A549 (cell line): ENCODE measurements at places on chromosomes 5 and 9.

DNA sequence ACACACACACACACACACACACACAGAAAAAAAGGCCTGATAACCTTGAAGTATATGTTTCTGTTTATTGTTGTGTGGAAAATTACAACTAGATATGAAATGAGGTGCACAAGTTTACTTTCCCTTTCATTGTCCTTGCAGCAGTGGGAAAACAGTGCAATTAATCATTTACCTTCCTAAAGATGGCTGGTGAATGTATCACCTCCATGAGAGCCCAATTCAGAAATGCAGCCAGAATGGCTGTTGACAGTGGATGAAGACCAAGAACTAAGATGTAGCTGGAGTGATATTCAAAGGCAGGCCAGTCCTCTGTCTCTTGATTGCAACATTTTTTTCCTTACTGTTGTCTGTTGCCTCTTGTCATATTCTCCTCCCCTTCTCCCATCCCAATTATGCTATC lies 49.6 kb upstream of the EIF4EBP3 start:
- DNase-seq: peak; percentile 27

DNA sequence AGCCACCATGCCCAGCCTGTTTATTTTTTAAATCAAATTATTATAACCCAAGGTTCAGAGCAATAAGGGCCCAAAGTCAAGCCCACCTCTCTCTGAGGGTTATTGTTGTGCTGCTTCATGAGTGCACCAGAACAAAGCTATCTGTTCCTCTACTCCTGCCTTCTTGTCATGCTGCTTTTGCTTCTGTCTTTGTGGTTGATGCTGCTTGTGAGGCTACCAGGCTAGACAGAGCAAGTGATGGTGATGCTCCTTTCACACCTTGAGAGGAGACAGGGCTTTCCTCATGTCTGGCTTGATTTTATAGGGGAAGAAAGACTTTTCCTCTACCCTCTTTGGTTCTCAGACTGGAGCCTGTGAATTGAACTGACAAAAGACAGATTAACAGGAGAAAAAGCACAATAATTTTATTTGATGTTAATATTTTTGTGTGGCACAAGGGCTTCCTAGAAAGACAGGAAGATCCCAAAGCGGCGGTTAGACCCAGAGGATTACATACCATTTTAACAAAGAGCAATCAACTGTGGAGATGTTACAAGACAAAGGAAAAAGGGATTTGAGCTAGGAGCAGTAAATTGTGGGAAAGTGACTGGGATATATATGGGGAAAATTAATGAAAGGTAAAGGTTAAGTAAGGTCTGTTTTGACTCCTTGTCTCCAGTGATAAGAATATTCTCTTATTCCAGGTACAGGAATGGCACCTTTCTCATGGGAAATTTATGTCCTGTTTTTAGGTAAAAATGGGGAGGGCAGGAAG lies 4.4 kb upstream of the CD180 start:
- DNase-seq: no peak

GRCh38 chr5:94693043-94693822 lies 74.8 kb downstream of the SLF1 start:
- DNase-seq: peak; percentile 47

DNA sequence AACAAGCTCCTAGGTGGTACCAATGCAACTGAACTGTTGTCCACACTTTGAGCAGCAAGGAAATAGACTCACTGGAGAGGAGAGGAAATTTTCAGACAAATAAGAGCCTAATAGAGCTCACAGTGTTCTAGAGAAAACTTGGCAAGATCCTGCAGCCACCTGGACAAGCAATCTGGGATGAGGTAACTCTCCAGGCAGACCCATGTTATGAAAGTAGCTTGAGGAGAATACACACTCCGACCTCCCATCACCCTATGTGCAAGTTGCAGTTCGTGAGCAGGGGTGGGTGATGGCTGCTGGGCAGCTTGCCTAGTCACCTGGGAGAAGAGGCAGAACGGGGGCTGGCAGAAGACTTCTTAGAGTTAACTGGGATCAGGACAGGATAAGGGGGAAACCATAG lies 102.2 kb downstream of the KLF4 start:
- no peak for DNase-seq

DNA sequence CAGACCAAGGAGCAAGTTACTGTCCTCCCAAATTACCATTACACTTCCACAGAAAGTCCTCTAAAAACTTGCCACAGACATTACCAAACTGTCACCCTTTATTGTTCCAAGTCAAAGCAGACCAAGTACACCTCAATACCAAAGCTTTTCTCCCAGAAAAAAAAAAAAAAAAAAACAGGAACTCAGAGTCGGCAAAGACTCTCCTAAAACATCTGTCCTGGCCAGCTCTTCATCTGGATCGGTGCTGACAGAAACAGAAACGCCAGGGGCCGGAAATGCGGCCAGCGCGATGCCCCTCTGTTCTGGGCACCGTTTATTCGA lies 718 bp downstream of the DEPDC1B start:
- no peak for DNase-seq

DNA sequence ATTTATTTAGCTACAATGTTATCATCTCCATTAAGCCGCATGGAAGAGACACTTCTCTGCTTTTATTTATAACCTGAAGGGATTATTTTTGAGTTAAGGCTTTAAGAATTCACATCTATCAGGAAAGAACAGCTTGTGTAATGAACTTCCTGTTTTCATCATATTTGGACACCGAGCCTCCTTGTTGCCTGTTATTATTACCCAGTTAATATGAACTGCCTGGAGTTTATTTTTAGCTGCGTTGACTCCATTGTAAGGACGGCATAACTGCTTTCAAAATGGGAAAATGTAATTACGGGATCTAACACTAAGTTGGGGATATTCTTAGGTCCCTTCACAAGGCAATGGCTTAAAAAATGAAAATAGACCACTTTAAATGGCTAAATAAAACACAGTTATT lies 89.0 kb upstream of the NR4A3 start:
- DNase-seq: no peak

GRCh38 chr9:132997591-132997990 lies 19.1 kb downstream of the GFI1B start:
- DNase-seq: no peak

- DNase-seq: peak; percentile 90
Observed at GRCh38 chr9:131635285-131635684, 90.0 kb downstream of the PRRT1B start.

DNA sequence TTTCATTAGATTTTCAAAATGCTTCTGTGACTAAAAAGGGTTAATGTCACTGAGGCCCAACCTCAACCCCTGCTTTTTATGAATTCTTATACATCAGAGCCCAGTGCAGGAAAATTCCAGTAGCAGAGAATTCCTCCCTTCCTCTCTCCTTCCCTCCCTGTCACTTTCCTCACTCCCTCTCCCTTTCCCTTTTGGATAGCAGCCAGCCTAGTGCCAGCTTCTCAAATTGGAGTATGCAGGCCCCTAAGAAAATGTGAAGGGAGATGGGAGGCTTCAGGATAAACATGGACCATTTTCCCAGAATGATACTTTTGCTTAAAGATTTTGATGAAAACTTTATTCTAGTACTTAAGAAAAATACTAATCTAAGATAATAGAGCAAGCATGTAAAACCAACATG lies 507.4 kb downstream of the KDM4C start:
- no peak for DNase-seq

GRCh38 chr9:124030969-124031451 lies 19.4 kb downstream of the LHX2 start:
- no peak for DNase-seq

- peak; percentile 36 for DNase-seq
Observed at GRCh38 chr9:122029898-122030297, 63.2 kb downstream of the TTLL11 start.

GRCh38 chr5:402615-403359 lies 40.2 kb upstream of the EXOC3 start:
- DNase-seq: no peak

GRCh38 chr5:50814556-50814955 lies 148.1 kb downstream of the PARP8 start:
- no peak for DNase-seq

GRCh38 chr9:13296972-13297371 lies 17.5 kb upstream of the MPDZ start:
- no peak for DNase-seq

DNA sequence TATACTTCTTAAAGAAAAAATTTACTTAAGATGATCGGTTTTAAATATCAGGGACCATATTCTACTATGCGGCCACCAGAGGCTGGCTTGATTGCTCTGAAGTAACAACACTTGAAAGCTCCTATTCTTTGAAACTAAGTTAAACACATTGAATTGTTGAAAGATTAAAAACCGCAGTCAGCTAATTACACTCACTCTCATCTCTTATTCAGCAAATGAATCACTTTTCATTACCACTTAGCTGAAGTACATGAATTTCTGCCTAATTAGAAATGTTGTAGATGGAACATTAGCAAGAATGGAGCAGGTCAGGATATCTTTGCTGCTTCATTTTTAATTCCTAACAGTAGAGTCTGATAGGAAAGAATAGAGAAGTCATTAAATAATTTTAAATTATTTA lies 42.3 kb downstream of the LSM11 start:
- DNase-seq: no peak

GRCh38 chr5:19928562-19929421 lies 59.2 kb downstream of the CDH18 start:
- DNase-seq: peak; percentile 28

DNA sequence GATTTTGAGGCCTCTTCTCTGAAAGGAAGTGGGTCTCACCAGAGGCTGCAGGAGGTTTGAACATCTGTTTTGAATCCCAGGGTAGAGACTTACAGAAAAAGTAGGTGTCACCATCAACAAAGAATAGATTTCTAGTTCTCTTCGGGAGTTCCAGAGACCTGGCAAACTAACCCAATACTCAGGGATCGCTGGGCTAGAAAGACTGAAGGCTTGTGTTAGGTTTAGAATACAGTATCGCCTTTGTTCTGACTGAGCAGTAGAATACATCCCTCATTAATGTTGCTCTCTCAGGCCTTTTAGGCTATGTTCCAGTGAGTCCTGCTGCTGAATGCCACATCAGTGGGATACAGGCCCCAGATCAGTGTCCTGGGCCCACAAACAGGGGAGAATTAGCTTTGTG lies 27.2 kb downstream of the RUSC2 start:
- DNase-seq: no peak

- no peak for DNase-seq
Observed at GRCh38 chr9:97514531-97514930, 13.1 kb downstream of the TMOD1 start.

GRCh38 chr9:19174127-19174912 lies 47.0 kb upstream of the PLIN2 start:
- DNase-seq: peak; percentile 66

DNA sequence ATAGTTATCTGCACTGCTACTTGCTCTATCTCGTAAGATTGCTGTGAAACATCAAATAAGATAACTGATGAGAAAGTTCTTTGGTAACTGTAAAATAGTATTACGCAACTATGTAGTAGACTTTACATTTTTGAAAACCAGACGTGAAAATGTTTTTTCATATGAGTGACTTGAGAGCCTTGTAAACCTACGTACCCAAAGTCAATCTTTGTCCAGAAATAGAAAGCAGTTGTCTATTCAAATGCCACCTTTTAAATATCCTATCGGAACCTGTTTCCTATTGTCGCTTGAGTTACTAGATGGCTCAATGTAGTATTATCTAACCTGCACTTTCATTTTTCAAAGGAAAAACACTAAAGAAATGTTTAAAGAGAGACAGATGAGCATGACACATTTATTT lies 1.6 kb downstream of the FNIP1 start:
- DNase-seq: no peak

DNA sequence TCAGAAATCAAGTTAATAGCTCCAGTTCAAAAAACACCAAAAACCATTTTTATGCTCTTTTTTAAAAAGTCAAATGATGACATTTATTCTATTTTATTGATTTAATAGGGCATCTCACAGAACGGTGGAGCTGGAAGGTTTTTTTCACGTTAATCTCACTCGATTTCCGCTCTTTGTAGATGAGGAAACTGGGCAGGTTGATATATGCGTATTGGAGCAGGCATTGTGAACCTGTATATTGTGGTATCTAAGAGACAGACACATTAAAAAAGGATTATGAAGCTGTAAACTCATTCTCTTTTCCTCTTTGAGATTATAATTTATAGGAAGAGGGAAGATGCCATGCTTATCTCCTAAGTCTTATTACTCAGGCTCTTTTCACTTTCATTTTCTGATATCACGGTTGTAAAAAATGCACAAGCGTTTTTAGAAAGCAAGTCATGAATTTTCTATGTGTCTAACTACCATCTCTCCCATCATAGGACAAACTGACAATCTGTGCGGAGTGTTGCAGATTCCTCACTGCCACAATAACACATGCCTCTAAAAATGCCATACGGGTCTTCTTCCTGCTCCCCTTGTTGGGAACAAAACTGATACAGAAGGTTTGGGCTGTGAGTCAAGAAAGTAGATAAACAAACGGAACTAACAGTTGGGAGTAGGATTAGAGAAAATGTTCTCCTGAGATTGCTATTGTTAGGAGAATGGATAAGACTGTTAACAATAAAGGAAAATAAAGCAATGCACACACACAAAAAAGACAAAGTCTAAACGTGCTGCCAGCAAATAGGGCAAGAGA lies 1997.7 kb downstream of the MAT2B start:
- no peak for DNase-seq

DNA sequence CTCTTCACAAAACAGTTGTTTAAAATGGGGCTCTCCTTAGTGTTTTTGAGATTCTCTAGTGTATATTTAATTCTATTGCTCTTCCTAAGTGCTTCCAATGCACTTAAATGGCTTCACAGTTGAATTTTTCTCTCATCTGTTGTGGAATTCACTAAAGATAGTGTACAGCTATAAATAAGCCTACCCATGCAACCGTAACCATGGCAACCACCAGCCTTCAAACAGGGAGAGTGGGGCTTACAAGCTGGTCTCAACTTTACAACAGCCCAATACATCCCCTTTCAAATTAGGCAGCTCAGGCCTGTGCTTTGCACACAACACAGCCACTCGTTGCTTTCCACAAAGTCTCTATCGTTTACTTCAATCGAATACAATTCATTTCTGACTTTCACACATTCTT lies 144.0 kb upstream of the PLPPR1 start:
- DNase-seq: no peak

DNA sequence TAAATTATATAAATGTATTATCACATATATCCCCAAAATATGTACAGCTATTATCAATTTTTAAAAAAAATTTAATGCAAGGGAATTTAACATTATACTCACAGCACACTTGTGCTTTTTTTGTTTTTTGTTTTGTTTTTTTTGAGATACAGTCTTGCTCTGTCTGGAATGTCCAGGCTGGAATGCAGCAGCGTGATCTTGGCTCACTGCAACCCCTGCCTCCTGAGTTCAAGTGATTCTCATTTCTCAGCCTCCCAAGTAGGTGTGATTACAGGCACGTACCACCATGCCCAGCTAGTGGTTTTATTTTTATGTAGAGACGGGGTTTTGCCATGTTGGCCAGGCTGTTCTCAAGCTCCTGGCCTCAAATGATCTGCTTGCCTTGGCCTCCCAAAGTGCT lies 58.3 kb downstream of the GLIS3 start:
- no peak for DNase-seq
